Stimulated activated naive B cell treated with anti-CD40 and anti-IgM and Interleukin-4, amounts not matched to agents 10 μg/mL and 1 μg/mL and 100 μg/mL, for 72 hours (primary cell): ENCODE measurements at places on chromosomes 2 and 18.

DNA sequence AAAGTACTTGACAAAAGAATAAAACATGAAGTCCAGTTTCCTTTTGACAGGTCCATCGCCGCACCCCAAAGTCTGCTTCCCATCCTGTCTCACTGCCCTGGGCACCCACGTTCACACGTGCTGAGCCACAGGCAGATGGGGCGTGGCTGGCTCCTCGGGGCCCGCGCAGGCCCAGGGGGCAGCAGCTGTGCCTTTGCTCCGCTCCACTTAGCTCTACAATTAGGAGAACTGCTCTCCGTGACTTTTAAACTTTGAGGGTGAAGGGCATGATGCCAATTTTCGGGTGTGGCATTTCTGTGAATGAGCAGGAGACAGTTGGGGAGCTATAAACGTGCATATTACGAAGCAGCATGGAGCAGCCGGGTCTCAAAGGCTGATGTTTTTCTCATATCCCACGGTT lies 152.4 kb downstream of the TDRD15 start:
- DNase-seq, result no peak

- DNase-seq, result no peak
These were observed 93.0 kb downstream of the COL6A3 start for GRCh38 chr2:237320801-237321560.

DNA sequence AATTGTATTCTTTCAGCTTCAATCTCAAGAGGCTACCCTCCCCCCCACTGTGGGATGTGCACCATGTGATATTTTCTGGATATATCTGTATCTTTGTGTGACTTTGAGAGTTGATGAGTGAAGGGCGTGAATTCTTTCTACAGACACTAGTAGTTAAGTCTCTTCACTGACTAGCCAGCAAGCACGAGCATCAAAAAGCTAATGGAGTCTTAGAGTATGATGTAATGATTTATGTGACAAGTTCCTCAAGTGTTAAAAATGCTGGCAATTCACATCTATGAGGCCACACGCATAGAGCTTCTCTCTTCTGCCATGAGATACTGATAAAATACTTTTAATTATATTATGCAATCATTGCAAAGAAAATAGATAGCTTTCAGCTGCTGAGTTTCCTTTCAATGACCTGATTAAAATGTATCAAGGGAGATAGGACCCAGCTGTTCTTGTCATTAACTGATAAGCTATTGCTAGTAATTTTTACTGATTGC lies 304.8 kb downstream of the TRIB2 start:
- DNase-seq, result no peak

GRCh38 chr2:51213826-51214225 lies 181.9 kb upstream of the NRXN1 start:
- DNase-seq, result no peak

DNA sequence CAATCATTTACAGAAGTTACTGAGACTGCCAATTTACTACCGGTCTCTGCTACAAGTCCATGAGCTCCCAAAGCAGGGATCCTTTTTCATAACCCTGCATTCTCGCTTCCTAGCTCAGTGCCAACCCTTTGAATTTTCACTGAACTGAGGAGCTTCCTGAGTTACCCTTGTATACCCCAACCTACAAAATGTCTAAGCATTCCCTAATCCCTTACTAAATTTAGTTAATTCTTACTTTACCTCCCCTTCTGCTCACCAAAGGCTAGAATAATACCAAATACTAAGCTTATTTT lies 9.6 kb downstream of the MAT2A start:
- DNase-seq, result no peak

DNA sequence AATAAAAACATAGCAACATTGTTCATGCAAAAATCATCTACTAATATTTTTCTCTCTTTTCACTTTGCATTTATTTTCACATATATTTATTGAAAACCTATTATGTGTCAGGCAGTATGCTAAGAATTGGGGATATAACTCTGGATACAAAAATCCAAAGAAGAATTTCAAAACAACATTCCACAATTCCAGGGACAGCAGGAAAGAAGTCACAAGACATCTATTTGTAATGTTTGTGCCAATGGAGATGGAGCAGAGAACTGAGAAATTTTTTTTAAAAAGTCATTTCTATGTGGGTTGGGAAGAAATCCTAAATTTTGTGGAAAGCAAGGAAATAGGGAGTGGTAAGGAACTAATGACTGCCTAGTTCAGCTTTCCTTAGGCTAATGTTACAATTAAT lies 128.6 kb upstream of the TLK1 start:
- DNase-seq, result no peak

DNA sequence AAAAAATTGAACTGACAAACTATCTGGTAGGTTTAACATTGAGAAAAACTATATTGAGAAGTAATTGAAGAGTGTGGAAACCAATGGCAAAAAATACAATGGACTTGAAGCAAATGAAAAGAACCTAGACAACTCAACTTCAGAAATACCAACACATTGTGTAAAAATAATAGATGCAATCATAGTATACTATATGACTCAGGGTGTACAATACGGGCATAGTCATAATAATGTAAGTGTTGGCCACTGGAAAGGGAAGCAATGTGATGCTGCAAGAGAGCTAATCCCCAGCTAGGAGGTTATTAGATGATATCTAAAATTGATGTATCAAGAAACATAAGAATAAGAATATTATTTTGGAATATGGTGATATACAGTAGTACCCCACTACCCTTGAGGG lies 45.3 kb downstream of the SMAD7 start:
- no peak for DNase-seq

DNA sequence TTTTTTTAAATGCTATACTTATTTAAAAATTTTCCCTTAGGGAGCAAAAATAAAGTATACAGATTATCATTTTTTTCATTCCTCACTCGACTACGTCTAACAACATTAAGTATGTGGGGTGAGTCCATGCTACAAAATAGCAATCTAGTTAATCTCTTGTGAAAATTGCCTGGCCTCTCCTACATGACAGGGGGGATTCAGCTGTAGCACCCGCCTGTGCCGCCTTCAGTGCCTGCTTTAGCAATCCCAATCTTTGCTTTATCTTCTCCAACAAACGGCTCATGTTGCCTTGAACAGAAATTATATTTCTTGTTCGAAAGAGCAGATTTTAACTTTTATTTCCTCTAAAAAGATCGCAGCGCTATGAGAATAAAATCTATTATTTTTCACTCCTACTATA lies 2.4 kb upstream of the SOX11 start:
- no peak for DNase-seq

GRCh38 chr2:43169099-43169945 lies 57.1 kb downstream of the ZFP36L2 start:
- peak; percentile 89 for DNase-seq

- DNase-seq, result no peak
These were observed 1206.7 kb upstream of the CDH2 start for GRCh38 chr18:29383311-29384273.

- no peak for DNase-seq
These were observed 34.6 kb downstream of the USP40 start for GRCh38 chr2:233531955-233532354.

DNA sequence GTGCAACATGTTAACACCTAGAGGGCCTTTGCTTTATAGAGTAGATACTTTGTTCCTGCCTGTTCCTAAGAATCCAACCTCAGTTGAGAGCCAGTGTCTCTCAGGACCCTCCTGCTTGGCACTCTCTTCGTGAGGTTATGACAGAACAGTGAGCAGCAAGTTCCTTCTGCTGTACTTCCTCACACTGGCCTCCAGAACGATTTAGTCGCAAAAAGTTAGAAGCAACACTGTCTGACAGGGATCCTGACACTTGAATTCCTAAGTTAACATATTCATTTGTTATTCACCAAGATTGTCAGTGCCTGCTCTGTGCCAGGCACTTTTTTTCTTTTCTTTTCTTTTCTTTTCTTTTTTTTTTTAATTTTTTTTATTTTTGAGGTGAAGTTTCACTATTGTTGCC lies 57.0 kb upstream of the ITM2C start:
- no peak for DNase-seq

DNA sequence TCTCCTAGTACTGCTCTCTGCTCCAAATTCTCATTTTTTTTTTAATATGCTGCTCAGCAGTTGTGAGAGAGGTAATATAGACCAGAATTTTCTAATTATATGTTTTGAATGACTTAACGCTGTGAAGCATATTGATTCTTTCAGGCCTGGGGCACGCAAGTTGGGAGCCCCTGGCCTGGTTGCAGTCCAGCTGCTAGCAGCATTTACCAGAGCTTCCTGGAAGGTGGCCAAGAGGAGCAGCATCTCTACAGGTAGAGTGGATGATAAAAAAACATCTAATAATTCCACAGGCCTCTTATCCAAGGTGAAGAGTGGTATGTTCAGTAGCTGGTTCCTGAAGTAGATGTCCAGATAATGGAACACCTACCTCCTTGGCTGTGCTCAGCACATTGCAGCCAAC lies 7.3 kb upstream of the UGP2 start:
- no peak for DNase-seq

DNA sequence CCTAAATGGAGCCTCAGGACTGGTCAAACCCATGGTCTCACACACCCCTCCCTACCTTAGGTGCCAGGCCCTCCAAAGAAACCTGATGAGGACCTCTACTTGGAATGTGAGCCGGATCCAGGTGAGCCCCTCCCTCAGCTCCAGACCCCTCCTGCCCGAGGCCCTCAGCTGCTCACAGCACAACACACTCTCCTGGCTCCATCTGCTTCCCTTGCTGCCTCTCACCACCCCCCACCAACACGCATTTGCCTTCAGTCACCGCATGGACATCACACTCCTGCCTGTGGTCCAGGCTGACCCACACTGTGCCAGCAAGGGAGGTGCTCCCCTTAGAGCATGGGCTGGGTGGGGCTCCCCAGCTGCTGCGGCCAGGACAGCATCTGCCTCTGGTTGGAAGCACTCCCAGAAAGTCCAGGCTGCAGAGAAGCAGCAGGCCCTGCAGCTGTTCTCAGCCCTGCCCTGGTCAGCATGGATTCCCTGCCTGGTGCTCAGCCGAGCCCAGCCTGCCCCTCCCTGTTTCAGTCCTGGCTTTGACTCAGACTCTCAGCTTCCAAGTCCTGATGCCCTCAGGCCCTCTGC lies 15.1 kb downstream of the SH2D6 start:
- no peak for DNase-seq

GRCh38 chr2:75071766-75072165 lies 113.3 kb downstream of the POLE4 start:
- DNase-seq, result no peak

DNA sequence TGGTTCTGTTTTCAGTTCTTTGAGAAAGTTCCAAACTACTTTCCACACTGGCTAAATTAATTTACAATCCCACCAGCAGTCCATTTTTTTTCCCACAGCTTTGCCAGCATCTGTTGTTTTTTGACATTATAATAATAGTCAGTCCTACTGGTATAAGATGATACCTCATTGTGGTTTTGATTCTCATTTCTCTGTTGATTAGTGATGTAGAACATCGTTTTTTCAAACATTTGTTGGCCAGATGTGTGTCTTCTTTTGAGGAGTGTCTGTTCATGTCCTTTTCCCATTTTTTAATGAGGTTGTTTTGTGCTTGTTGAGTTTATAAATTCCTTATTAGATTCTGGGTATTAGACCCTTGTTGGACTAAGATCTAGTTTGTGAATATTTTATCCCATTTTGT lies 376.8 kb upstream of the NT5C1B start:
- DNase-seq, result no peak

- DNase-seq, result no peak
These were observed 65.8 kb downstream of the RNF144A start for GRCh38 chr2:6982934-6983589.

DNA sequence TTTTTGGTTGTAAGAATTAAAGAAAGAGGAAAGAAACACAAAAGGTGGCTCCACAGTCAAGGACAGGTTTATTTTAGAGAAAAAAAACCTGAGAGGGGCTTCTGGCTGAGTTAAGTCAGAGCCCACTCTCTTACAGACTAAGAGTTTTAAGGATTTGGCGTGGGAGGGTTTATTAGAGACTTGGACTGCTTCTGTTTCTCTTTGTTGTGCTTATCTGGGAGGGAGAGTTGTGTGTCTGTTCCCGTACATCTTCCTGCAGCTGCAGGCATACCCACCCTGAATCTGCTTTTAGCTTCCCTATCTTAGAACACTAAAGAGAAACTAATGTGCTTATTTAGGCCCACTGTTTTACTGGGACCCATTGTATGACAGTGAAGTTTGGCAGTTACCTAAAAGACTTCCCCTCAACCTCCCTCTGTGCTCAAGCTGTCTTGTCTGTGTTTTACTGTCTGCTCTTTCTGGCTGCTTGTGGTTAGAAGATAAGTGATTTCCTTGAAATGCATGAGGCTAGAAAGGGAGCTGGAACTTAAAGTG lies 2.7 kb downstream of the RSAD2 start:
- no peak for DNase-seq

DNA sequence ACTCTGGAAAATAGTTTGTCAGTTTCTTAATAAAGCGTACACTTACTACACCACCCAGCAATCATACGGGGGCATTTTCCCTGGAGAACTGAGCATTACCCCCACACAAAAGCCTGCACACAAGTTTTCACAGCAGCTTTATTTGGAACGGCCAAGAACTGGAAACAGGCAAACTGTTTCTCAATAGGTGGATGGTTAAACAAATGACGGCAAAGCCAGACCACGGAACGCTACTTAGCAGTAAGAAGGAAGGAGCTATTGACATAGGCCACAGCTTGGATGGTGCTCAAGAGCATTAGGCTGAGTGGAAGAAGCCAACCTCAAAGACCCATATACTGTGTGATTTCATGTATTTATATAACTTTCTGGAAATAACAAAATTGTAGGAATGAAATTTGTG lies 9.0 kb downstream of the MALL start:
- no peak for DNase-seq

DNA sequence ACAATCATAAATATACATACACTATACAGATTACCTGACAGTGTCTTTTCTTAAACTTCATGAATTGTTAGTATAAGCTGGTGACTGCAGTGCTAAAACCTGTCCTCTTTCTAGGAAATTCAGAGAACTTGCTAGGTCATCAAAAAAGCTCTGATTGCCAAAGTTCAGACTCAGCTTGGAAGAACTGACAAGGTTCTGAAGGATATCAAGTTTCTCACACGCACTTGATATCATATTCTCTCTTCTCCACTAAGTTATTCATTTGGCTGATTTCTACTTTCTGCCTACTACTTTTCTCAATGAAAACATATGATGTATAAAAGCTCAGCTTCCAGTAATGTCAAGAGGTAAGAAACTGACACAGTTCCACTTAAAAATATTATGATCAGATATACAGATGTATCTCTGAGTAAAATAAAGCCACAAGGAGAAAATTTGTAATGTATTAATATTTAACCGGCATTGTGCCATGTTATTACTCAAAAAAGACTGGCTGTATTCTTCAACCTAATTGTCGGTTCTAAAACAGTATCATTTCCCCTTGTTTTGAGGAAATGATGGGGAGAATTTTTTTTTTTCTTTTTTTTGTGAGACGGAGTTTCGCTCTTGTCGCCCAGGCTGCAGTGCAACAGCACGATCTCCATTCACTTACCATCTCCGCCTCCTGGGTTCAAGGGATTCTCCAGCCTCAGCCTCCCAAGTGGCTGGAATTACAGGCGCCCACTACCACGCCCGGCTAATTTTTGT lies 2.4 kb downstream of the OSBPL1A start:
- DNase-seq, result no peak

GRCh38 chr2:43355399-43355798 lies 129.0 kb upstream of the ZFP36L2 start:
- no peak for DNase-seq

GRCh38 chr18:63972002-63972376 lies 2.1 kb downstream of the SERPINB8 start:
- no peak for DNase-seq
